ENCODE measurements at places on chromosomes 6 and 20.

DNA sequence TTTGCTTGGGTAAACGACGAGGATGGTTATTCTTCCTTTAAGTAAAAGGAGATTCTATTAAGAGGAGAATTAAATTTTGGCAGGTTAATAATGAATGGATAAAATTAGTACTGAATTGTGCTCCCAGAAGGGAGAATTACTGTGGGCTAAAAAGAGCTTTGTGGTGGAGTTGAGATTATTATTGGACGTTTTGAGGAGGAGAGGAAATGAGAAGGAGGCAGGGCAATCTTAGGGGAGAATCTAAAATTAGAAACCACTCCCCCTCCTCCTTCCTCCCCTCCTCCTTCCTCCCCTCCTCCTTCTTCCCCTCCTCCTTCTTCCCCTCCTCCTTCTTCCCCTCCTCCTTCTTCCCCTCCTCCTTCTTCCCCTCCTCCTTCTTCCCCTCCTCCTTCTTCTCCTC lies 331.8 kb downstream of the PRL start:
- no peak for DNase-seq

- no peak for DNase-seq
Measured at GRCh38 chr20:19824861-19825260, 66.8 kb downstream of the RIN2 start.

DNA sequence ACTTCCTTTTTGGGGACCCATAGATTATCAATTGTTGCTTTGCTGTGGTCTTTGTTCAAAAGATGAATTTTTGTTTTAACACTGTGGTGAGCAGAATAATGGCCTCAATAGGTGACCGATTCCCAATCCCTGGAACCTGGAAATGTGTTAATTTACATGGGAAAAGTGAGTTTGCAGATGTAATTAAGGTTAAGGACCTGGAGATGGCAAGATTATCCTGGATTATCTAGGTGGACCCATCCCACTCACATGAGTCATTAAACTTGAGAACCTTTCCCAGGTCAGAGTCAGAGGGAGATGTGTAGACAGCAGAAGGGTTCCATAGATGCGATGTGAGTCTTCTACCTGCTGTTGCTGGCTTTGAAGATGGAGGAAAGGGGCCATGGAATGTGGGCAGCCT lies 36.2 kb upstream of the HBS1L start:
- no peak for DNase-seq

- DNase-seq = no peak
Measured at GRCh38 chr6:107626645-107627044, 136.7 kb downstream of the SOBP start.

DNA sequence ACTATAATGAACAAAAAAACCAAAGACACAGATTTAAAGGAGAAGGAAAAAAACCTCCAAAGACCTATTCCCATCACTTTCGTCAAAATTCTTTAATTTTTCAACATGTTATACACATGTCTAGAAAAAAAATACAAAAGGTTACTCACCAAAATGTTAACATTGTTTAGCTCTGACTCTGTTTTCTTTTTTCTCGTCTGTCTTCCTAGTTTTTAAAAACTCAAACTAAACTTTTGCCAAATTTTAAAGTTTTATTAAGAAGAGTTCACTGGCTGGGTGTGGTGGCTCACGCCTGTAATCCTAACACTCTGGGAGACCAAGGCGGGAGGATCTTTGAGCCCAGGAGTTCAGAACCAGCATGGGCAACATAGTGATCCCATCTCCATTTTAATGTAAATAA lies 10.8 kb downstream of the MCUR1 start:
- DNase-seq = no peak

GRCh38 chr6:26657256-26657655 lies 2.3 kb downstream of the ZNF322 start:
- DNase-seq = no peak

GRCh38 chr20:32823078-32823477 lies 3.3 kb downstream of the MAPRE1 start:
- no peak for DNase-seq

- DNase-seq = no peak
Measured at GRCh38 chr20:50195524-50196120, 5.0 kb downstream of the CEBPB start.

DNA sequence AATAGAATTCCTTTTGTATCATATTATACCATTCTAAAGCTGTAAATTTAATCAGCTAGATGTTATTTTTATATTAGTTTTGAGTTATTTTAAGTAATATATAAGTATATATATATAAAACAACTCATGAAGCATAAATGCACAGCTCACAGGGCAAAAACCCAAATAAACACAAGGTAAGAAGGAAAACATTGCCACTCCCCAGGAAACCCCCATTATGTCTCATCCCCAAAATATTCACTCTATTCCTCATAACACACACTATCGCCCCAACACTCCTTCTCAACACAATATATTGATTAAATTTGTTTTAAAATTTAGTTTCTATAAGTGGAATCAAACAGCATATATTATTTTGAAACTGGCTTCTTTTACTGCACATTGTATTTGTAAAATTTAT lies 98.6 kb upstream of the FAM83B start:
- no peak for DNase-seq

- no peak for DNase-seq
Measured at GRCh38 chr6:70863343-70863742, 93.5 kb downstream of the B3GAT2 start.

GRCh38 chr6:28838289-28838633 lies 85.5 kb downstream of the TRIM27 start:
- DNase-seq = peak; percentile 45

DNA sequence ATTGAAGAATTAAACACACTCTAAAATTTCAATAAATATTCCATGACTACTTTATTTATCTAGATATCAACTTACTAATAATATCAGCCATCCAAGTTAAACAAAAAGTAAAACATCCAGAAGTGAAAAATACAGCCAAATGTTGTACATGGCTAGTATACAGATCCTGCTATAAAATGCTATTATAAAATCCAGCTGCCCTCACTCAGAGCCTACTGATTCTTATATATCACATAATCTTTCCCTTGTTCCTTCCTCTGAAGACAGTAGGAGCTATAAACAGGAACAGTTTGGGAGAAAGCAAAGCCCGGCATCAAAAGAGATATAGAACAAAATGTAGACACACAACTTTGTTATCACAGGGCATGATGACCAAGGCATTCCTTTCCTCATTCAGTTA lies 212.9 kb downstream of the PLCB4 start:
- no peak for DNase-seq

GRCh38 chr6:131029626-131030297 lies 33.3 kb downstream of the EPB41L2 start:
- DNase-seq = no peak

DNA sequence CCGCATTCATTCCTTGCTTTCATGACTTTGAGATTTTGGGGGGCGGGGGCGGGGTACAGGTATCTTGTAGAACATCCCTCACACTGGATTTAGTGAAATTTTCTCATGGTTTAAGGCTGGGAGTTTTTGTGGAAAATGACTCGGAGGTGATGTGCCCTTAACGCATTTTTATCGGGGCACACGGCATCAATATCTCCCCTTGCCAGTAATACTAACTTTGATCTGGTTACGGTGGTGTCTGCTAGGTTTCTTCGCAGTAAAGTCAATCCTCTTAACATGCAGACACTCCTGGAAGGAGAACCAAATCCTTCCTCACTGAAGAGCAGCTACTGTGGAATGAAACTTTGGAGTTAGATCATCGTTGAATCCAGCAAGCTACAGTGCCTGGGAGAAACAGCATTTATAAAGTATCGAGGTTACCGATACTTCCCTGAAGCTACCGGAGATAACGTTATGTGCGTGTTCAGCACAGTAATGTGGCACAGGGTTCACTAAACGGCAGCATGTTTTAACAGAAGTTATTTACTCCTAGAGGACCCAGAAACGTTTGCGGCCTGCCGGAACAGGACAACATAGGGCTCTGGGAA lies 1.2 kb upstream of the DYNLRB1 start:
- DNase-seq = no peak

DNA sequence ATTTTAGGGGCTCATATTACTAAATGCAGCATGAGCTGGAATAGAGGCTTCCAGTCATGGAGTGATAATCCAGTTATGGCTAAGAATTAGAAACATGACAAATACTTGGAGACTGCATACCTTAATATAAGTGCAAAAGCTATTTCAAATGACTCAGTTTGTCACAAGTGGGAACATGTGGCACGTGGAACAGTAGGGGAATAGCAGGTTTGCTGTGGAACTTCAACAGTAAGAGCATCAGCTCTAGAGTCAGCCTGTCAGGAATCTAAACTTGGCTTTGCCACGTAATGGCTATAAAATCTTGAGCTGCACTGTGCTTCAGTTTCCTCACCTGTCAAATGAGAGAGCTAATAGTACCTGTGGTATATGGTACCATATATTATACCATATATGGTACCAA lies 62.1 kb downstream of the HTR1B start:
- DNase-seq = no peak

DNA sequence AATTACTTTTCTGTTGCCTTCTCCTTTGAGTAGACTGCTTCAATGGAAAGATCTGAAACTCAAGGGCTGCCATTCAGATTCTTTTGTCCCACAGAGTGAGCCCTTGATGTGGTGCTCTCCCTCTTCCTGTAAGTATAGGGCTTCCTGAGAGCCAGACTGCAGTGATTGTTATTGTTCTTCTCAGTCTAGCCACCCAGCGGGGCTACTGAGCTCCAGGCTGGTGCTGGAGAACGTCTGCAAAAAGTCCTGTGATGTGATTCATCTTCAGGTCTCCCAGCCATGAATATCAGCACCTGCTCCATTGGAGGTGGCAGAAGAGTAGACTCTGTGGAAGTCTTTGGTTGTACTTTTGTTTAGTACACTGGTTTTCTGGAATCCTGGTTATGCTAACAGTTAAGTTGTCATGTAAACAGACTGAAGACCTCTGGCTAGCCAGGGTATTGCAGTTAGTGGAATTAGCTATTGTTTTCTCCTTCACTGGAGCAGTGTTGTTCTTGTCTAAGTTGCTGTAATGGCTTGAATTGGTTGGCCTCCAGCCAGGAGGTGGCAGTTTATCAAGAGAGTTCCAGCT lies 240.9 kb downstream of the COL12A1 start:
- DNase-seq = no peak

GRCh38 chr6:37323580-37323979 lies 30.2 kb upstream of the RNF8 start:
- DNase-seq = no peak

DNA sequence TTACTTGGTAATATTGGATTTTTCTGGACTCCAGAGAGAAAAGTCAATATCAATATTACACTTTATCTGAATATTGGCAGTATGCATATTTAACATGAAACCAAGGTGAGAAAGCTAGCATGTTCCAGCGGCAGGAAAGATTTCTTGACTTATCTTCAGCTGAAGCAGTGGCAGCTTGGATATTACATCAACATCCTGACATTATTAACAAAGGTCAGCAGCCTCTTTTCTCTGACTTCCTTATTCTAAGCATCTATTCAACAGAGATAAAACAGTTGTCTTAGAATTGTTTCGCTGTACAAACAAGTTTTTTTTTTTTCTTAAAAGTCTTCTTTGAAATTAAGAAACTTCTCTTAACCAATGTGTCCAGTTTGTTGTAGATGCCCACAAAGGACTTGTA lies 11.8 kb downstream of the DCBLD1 start:
- DNase-seq = no peak

GRCh38 chr6:156720691-156721685 lies 56.2 kb upstream of the ARID1B start:
- no peak for DNase-seq

GRCh38 chr6:43951063-43951755 lies 176.0 kb downstream of the MRPL14 start:
- no peak for DNase-seq

DNA sequence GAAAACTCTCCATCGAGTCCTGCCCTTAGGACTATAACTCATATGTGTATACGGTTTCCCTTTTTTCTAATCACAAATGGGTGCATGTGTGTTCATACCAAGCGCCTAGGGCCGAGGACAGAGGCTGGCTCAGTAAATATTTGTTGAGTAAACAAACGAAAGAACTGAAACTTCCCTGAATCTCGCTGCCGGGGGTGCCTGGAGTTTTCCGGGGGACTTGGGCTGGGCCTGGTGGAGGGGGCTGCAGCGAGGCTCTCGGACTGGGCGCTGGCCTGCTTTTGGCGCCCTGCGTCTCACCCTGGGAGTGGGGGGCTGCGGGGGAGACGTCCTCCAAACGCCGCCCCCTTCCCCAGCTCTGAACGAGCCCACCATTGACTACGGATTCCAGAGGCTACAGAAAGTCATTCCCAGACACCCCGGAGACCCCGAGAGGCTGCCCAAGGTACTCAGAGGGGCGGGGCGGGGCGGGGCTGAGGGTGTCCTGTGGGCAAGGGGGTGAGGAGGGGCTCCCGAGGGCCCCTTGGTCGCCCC lies 49.0 kb downstream of the CPXM1 start:
- DNase-seq = no peak

- no peak for DNase-seq
Measured at GRCh38 chr6:137589067-137589848, 95.1 kb upstream of the OLIG3 start.

DNA sequence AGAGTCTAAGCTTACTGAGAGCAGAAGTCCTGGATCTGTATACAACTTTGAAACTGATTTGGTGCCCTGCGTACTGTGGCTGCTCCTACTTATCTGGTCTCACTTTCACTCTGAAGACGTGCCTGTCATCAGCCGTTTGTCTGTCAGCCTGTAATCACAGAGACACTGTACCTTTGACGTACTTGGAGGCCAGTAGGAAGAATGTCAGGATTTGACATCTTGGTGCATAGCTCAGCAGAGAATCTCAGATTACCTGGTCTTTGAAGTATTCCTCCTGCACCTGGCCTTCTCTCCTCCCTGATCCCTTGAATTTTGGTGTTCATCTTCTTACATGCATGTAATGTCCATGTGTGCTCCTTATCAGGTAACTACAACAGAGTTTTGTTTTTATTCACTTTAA lies 37.7 kb downstream of the DSE start:
- no peak for DNase-seq

DNA sequence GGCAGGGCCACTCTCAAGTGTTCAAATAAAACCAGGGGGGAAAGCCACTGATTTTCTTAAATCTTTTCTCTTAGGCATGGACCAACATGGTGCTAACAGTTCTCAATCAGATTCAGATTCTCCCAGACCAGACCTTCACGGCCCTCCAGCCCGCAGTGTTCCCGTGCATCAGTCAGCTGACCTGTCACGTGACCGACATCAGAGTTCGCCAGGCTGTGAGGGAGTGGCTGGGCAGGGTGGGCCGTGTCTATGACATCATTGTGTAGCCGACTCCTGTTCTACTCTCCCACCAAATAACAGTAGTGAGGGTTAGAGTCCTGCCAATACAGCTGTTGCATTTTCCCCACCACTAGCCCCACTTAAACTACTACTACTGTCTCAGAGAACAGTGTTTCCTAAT lies 41.5 kb upstream of the SMIM28 start:
- DNase-seq = no peak

Measured in mesothelial cell of epicardium (in vitro differentiated cells).